ENCODE measurements at places on chromosomes 4 and X. TPM values are rescaled to one million over a fixed set of nuclear protein-coding genes. Genes with fewer than 3 reads are reported as not detected.

The VGLL1 gene
- polyA plus RNA-seq: not detected

The RAB41 gene
- not detected for polyA plus RNA-seq

The NAP1L2 gene
- not detected for polyA plus RNA-seq

The FGFBP1 gene
- polyA plus RNA-seq: not detected

The LDB2 gene
- polyA plus RNA-seq: 79.7 TPM

The GABRE gene
- 40.1 TPM for polyA plus RNA-seq

The SLC49A3 gene
- 1.6 TPM for polyA plus RNA-seq

The ERAS gene
- polyA plus RNA-seq: not detected

- DNase-seq: peak; percentile 50
These were observed 67.0 kb downstream of the SEL1L3 start for GRCh38 chr4:25795566-25796454.

GRCh38 chrX:66756717-66757116 lies 117.8 kb upstream of the EDA2R start:
- DNase-seq: no peak

- no peak for DNase-seq
These were observed 7.0 kb downstream of the ACOT9 start for GRCh38 chrX:23736030-23736429.

DNA sequence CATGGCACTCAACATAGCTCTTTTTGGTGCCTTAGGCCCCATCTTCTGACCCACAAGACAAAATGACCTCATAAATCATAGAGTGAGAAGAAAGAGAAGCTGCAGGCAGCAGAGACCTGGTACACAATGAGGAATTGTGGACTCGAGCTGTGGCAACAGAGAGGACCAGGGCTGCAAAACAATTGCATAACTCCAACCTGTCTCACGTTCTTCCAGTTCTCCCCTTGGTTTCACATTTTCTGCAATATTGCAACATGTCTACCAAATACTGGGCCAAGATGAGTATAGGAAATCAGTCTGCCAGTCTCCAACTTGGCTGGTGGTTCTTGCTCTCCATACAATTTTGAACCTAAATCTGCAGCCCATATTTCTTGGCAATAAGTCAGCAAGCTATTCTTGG lies 105.3 kb downstream of the KDR start:
- no peak for DNase-seq

GRCh38 chrX:39165185-39165584 lies 363.9 kb downstream of the MID1IP1 start:
- no peak for DNase-seq

DNA sequence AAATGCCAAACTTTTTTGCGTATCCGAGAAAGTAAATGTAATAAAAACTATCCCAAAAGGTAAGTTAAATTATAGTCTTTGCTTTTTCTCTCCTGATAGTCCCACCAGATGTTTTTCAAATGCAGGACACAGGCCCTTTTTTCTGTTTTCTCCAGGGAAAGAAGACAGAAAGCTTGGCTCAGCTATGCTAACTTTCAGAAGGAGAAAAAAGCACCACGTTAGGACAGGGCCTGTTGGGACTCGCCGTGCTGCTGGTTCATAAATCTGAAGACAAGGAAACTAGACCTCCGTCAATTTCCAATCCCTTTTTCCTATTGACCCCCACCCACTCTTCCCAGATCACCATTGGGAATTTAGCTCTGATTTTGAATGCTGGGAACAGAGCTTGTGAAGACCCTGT lies 220.9 kb upstream of the SFRP2 start:
- DNase-seq: no peak

GRCh38 chr4:81471298-81471587 lies 464 bp downstream of the RASGEF1B start:
- no peak for DNase-seq

- no peak for DNase-seq
These were observed 346.8 kb downstream of the FSTL5 start for GRCh38 chr4:161816958-161817357.

DNA sequence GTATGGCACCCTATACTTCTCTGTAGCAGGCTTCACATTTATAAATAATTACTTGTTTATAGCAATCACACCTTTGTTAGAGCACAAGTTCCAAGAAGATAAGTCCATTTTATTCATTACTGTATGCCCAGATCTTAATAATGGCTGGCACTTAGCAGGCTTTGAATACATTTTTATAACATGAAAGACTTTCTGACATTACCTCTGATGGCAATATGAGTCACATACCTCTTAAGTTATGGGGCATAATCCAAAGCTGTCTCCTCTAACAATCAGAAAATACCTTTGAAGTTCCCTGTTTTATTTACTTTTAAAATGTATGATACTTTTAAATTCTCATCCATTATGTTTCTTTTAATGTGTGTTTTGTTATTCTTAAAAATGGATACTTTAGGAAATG lies 12.2 kb downstream of the SCRG1 start:
- no peak for DNase-seq

GRCh38 chr4:172546782-172547181 lies 621.8 kb upstream of the GALNT7 start:
- no peak for DNase-seq

- no peak for DNase-seq
These were observed 86.0 kb downstream of the MID1IP1 start for GRCh38 chrX:38887222-38887621.

GRCh38 chrX:154046031-154046781 lies 26.5 kb upstream of the IRAK1 start:
- peak; percentile 74 for DNase-seq

- DNase-seq: no peak
These were observed 82.4 kb upstream of the SMIM10 start for GRCh38 chrX:134908356-134908755.

DNA sequence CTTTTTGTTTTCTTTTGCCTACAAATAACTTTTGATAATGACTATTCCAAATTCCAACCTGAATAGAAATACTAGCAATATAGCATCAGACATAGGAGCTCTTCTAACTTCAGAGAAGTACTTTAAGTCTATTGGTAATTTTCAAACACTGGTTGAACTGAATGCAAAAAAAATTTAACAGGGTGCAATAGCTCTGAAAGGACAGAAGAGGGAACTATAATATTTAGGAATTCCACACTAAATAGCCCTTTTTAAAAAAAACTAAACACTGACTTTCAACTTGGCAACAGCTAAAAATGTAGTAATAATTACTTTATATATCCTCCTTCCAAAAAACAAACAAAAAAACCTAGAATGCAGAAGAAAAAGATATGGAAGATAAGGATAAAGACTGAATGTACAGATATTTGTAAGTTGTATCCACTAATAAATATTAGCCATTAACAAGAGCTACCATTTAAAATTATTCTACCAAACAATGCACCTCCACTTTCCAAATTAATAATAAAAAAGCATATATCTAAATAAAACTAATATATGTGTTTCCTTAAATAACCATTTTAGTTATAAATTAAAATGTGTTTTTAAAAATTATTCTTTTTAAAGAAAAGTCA lies 81.4 kb downstream of the FBXW7 start:
- no peak for DNase-seq

- DNase-seq: no peak
These were observed 717.5 kb upstream of the SLIT2 start for GRCh38 chr4:19534159-19534558.

DNA sequence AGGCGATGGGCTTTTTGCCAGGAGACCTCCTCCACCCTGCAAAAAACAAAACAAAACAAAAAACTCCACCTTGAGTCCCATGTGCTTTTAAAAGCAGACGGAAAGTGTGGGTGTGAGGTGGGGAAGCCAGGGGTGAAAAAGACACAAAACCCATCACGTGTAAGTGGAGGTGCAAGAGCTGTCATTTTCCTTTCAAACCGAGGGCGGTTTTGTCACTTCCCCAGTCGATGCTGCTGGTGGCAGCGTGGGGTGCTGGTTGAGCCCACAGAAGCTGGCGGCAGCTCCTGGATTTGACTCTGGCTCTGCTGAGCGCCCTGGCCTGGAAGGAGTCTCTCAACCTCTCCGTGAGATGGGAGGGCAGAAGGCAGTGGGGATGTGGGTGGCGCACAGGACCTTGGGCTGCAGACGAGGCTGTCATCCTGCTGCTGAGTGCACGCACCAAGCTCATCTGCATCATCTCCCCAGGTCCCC lies 110.0 kb downstream of the PSAPL1 start:
- no peak for DNase-seq

DNA sequence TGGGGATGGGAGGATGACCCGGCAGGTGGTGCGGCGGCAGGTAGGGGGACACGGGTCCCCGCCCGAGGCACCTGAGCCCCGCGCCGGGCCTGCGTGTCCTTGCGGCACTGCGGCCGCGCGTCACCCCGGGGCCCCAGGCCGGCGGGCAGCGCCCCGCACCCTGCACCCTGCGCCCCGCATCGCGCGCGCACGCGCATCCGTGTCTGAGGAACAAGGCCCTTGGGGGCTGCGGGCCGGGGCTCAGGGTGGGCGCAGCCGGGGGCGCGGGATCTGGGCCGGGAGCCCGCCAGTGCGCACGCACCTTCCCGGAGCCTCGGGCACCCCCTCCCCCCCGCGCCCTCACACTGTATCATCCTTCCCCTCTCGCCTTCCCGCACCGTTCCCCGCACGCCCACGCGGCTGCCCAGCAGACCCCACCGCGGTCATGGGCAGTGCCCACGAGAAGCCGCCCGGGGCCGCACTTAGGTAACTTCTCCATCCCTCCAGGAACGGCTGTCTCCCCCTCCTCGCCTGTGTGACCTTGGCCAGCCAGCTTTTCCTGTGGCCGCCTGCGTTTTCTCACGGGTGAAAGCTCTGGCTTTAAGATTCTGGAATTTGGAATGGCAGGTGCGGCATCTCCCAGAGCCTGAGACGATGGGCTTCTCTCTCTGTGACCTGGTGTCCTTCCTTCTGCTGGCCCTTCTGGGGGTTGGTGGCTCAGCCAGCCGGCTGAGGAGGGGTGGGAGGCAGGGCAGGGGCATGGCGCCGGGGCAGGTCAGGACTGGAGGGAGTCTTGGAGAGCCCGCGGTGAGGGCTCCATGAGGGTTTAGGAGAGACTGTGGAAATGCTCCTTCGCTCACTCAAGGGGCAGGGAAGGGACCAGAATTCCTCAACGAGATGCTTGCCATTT lies 748 bp downstream of the ATP2B3 start:
- DNase-seq: no peak

DNA sequence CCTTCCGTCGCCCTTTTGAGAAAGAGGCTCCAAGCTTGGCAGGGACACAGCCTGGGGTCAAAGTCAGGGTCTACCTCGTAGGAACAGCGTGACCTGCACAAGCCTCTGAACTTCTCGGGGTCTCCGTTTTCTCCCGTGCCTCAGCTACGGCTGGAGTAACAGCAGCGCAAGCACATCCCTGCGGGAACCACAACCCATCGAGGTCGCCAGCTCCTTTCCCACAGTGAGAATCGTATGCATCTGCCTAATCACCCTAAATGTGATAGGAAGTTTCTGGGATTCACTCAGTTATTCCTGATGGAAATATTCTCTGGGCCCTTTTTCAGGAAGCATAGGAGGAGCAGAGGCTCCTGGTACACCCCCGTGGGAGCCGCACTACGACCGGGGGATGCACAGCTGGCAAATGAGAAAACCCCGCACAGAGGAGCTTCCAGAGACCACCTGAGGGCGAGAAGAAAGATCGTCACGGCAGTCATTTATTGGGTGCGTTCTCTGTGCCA lies 24.7 kb downstream of the PPP2R2C start:
- DNase-seq: no peak

GRCh38 chrX:20500171-20500865 lies 233.6 kb upstream of the RPS6KA3 start:
- no peak for DNase-seq

GRCh38 chr4:88280228-88280795 lies 4.0 kb downstream of the PPM1K start:
- DNase-seq: no peak

DNA sequence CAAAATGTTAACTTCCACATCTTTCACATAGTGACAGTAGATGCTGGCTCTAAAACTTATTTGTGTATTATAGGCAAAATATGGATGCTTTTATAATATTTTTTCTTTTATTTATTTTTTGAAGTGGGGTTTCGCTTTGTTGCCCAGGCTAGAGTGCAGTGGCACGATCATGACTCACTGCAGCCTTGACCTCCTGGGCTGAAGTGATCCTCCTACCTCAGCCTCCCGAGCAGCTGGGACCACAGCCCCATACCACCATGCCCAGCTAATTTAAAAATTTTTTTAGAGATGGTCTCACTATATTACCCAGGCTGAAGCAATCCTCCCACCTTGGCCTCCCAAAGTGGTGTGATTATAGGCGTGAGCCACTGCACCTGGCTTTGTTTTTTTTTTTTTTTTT lies 48.6 kb downstream of the ZFX start:
- DNase-seq: no peak

GRCh38 chr4:122689972-122690371 lies 42.5 kb upstream of the BBS12 start:
- DNase-seq: no peak
